AG08395 (cell line): ENCODE measurements at places on chromosomes 2 and 18.

DNA sequence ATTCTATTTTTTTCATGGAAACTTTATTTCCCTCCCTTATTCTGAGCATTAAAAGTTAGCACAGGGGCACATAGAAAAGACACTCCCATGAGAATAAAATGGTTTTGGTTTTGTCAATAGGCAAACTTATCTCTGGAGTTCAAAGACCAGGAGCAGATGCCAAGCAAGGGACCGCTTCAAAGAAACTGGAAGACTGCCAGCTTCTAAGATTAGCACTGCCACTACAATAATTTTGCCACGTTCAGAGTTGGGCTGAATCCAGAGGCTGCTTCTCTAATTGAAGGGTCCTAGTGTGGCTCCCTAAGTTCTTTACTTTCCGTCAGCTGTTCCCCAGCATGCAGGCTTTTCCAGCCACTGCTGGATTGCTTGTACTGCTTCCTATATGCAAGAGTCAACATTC is 681.0 kb upstream of the GCFC2 start:
- no peak for DNase-seq

DNA sequence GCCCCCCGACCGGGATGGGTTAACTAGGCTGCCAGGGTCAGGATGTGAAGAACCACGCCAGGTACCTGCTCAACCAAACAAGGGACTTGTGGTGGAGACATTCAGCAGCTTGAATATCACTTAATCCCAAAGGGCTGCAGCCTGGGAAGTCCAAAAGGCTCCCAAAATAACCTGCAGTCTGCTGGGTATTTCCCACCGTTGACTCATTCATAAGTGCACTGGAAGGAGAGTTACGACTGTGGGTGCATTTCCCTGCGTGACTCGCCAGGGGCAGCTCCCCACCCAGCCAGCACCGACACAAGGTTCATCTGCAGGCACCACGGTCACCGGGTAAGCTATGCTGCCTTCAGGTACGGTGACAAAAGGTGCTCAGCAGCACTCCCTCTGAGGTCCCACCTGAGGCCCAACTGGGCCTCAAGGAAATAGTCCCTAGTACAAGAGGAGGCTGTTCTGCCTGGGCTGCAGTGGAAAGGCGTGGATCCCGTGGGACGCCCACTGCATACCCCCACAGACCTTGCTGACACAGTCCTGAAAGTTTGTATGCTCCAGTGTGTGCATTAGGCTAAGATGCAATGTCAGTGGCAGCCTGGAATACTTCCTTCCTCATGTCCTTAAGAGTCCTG is 86.5 kb downstream of the UXS1 start:
- DNase-seq: peak; percentile 33

DNA sequence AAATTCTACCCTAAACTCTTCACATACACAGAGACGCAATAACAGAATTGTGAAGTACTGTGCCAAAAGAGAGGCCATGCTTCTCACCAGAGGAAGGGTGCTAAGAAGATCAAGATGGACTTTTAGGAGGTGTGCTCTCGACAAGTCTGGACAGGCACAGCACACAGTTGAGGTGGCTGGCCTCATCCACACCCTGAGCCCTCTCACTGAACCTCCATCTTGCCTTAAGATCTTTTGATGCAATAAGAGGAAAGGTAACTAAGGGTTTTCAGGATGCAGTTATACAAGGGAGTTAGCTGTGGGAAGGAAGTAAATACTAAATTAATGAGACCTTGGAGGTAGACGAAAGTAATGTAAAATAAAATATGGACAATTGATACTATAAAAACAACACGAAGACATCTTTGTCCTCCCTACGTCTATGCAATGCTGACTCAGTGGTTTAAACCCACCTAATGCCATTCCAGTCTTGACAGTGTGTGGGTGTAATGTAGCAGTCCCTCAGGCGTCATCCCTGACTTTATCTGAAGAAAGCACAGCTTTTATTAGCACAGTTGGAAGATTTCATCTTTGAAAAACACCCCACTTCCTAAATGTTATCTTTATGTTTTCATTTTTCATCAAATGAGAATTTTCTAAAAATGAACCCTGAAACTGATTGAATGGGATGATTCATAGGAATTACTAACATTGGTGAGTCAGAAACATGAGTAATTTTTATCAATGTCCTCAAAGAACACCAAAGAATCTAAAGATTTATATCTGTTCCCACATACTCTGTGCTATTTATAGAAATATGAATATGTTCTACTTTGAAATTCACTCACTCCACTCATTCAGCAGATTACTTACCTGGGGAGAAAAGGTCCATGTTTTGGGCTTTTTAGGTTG is 34.0 kb upstream of the MALL start:
- peak; percentile 26 for DNase-seq

DNA sequence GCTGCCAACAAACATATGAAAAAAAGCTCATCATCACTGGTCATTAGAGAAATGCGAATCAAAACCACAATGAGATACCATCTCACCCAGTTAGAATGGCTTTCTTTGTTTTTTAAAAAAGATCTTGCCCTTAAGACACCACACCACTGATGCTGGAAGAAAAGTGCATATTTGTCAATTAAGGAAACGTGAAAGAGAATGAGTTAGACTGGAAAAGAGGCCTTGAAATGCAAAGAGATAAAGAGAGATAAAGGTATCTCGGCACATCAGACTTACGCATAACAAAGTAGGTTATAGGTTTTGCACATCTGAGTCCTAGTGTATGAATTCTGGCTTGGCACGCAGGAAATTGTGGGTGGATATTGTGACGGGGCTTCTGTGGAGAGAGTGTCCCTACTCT is 149.5 kb downstream of the MTX2 start:
- DNase-seq: no peak

- DNase-seq: no peak
Measured at GRCh38 chr2:196551014-196551413, 88.5 kb upstream of the CCDC150 start.

DNA sequence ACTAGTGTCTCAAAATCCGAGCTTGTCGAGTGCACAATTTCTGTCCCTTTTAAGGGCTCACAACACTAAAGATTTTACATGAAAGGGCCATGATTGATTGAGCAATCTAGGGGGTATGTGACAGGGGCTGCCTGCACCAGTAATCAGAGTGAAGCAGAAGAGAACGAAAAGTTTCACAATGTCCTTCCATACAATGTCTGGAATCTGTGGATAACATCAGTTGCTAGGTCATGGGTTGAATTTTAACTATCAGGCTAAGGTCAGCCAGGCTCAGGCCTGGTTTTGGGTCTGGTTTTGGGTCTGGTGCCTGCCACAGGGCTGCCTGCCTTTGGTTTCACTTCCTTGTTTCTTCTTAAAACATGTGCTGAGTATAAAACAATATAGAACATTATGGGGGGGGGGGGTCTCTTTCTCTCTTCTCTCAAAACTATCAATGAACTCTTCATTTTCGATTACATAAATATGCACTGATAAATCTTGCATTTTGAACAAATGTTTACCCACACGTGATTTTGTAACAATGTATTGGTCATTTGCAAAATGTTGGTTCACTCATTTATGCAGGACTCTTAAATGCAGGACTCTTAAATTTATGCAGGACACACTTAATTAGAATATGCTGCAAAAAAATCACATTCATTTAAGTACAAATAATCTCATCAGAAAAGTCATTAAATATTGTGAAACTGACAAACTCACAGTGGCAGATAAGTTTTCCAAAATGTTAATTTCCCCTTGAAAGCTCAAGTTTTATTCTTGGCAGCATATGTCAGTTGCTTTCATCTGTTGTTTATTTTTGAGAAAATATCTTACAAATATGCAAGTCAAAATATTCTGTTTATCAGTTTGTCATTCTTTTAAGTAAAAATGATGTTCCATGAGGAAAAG is 290.5 kb upstream of the KYNU start:
- DNase-seq: no peak

- DNase-seq: peak; percentile 55
Measured at GRCh38 chr2:238462782-238463396, 36.2 kb downstream of the ASB1 start.

GRCh38 chr2:188787658-188788240 is 186.4 kb upstream of the COL3A1 start:
- no peak for DNase-seq

GRCh38 chr2:45134014-45134413 is 124.8 kb upstream of the SIX2 start:
- DNase-seq: no peak

DNA sequence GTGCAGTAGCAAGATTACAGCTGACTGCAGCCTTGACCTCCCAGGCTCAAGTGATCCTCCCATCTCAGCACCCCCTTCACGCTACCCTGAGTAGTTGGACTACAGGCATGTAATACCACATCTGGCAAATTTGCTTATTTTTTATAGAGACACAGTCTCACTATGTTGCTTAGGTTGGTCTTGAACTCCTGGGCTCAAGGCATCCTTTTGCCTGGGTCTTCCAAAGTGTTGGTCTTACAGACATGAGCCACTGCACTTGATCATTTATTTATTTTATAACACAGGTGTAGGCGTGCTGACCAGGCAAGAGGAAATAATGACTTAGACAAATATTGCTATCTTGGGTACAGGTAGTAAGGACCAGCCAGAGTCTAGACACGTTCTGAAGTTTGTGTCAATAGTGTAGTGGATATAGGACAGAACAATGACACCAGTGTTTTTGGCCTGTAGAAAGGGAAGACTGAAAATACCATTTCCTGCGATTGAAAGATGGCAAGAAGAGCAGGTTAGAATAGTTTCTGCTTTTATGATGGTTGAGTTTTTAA is 71.0 kb upstream of the THUMPD2 start:
- no peak for DNase-seq
